ENCODE measurements at places on chromosomes 6 and 20.

GRCh38 chr6:159617444-159617843 lies 75.6 kb downstream of the SOD2 start:
- no peak for DNase-seq

GRCh38 chr20:59598625-59599310 lies 5.6 kb upstream of the PHACTR3 start:
- peak; percentile 5 for DNase-seq

DNA sequence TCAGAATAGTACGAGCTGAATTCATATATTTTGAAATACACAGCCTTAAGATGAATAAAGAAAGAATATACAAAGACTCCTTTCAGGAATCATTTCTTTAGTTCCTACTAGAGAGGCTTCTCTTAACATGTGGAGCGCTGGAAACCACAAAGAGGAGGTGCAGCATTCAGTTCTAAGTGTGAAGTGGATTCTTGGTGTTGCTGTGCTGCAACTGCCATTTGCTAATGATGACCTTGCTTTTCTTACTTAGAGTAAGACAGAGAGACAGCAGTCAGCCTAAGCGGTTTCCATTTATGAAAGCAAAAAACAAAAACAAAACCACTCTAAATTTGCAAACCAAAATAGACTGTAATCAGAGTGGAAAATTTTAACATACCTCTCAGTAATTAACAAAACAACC lies 629.0 kb downstream of the EPHA7 start:
- DNase-seq: no peak

- no peak for DNase-seq
Measured at GRCh38 chr20:24309596-24309995, 159.8 kb upstream of the SYNDIG1 start.

DNA sequence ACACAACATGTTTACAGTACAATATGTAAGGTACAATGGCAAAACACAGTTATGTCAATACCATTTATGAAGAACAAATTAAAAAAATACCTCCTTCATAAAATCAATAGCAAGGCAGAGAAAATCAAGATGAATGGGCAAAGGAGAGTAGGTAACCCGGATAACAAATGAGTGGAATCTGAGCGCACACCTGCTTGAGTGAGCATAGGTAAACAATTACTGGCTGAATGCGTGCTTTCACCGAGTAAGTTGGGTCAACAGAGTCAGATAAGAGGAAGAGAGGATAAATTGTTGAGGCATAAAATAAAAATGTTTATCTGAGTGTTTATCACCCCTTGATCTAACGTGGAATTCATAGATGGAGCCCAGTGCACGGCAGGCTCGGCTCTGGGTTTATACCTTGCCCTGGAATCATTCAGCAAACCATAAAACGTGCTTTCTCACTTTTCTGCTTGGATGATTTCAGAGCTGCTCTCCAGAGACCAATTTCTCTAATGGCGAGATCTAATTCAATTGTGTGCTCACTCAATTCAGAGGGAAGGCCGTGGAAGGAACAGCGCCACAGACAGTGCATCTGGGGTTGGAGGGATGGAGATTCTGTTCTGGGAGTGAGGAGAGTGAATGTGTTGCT lies 224.8 kb upstream of the MAP3K7 start:
- DNase-seq: peak; percentile 98

DNA sequence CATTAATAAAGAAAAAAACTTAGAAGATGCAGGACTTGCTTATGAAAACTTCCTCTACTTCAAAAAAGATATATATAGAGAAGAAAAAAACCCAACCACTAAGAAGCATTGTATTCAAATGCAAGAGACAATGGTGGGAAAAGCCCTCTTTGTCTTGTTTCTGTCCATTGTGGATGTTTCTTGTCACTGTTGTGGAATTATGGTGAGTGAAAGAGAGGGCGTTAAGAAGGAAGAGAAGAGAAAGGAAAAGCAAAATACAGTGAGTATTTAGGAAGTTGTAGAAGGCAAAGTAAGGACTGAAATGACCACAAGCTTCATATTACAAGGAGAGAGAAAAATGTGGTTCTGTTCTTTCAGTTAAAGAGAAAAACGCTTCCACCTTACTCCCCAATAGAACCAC lies 14.1 kb upstream of the THBD start:
- no peak for DNase-seq

DNA sequence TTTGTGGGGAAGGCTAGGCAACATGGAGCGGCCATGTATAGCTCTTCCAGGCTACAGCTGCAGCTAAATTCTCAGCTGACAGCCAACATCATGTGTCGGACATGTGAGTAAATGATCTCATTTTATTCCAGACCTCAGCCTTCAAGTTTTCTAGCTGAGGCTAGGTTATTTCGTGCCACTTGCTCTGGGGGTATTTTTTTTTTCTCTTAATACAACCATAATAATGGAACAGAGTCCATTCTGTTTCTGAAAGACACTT lies 573.5 kb downstream of the CD109 start:
- no peak for DNase-seq

DNA sequence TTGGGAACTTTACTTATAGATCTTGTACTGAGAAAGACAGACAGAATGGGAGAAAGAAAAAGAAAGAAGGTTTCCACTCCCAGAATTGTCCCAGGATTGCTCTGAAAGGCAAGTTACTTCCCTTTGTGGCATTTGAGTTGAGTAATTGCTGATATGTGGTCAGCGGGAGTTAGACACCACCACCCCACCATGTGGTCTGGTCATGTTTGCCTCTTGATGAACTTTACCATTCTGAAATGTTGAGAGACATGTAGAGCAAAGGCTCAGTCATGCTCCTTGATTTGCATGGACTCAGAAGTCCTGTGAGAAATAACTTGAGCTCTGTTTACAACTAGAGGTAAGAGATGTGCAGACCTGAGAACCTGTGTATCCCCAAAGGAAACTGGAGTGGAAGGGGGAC lies 17.1 kb downstream of the TCF21 start:
- no peak for DNase-seq

DNA sequence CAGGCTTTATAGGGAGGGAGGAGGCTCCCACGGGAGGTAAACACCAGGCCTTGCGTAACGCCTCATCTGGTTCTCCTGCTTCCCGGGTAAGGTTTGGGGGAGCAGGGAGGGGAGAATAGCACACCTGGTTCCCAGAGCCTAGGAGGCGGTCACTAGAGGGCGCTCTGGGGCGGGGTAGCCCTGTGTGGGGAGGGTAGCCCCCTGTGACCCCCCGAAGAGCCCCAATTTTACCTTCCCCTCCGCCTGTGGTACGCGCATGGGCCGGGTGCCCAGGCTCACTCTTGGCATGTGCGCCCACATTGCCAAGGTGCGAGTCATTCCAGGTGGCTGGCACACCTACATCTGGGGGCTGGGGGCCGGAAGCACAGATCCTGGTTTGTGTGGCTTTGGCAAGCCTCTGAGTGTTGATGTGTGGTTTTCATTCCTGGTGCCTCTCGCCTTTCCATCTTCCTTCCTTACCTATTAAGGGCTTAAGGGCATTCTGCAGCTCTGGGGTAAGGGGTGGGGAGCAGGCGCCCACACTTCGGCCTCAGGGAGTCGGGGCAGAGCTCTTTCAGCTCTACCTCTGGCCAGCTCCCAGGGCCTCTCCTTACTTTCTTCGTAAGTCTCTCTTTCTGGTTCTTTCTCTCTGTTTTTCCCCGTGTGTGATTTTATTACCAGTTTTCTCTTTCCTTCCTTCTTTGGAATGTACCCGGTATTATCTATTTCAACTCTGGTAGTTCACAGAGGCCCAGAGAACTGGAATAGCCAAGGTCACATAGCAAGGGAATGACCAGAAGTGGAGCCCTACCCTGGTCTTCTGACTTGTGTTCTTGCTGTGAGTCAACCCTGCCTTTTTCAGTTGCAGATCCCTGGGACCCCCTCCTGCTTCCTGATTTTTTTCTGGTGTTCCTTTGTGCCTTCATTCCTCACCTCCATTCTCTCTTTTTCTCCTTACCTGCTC lies 492 bp upstream of the RNF39 start:
- DNase-seq: no peak

GRCh38 chr20:3616250-3616649 lies 46.9 kb downstream of the GFRA4 start:
- no peak for DNase-seq

DNA sequence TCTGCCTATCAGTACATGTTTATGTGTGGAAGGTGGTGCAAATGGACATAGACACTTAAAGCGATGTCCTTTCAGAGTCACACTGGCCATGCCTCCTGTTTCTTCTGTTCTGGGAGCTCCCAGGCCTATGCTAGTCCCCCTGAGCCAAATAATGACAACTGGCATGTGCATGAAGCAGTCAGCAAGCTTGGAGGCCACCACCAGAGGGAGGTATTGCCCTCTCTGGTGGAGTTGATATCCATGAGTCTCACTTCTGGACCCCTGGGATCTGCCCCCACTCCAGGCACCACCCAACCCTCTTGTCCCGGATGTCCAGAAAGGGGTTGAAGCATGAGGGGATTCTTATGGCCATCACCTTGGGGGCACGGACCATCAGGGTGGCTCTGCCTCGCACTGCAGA lies 172.2 kb downstream of the AIG1 start:
- no peak for DNase-seq

DNA sequence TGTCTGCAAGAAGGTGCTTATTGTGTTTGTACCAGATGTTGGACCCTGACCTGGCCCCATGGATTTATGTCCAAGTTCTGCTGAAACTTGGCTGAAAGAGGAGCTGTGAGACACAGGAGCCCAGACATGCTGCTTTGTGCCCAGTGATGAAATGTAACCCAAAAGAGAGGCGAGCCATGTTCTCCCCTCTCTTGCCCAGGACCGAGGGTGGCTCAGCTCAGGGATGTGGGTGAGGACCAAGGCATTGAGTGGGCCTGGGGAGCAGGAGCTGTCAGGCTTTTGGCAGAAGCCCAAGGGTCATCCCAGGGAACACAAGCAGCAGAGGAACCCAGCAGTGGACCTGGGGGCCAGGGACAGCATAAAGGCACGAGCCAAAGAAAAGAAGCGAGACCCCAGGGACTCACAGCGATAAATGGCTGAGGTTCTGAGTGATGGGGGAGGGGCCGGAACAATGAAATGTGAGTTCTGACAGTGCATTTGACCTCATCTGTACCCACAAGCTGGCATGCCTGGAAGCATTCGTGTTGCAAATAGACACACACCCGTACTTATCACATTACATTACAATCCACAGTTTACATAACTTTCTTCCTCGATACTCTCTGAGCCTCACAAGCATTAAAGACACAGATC lies 363.4 kb upstream of the JARID2 start:
- no peak for DNase-seq

DNA sequence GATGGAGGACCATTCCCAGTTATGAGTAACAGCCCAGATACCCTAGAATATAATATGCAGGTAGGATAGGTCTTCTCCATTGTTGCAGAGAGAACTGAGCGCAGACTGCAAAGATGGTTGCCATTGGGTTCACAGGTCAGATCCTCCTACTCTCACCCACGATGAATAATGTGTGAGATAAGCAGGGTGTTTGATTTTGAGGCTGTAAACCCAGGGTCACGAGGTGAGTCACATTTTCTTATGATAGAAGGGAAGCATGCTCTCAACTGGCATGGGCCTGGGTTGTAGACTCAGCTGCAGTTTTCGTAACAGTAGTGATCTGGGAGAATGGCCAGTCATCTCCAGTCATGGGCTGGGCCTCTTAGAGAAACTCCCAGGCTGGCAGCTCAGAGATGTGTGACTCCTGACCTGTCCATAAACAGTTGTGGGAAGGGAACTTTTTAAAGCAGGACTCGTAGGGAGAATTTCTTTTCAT lies 74.2 kb downstream of the CD164 start:
- DNase-seq: no peak

- DNase-seq: no peak
Measured at GRCh38 chr20:62177307-62177706, 5.5 kb upstream of the MTG2 start.

- DNase-seq: no peak
Measured at GRCh38 chr6:28335564-28336283, at the start of gene ZSCAN31. Gene ZSCAN31, minus strand, starts transcription at chr6:28336148. Its CDS starts 6,465 bp downstream, at chr6:28329683.

- no peak for DNase-seq
Measured at GRCh38 chr6:72626126-72626525, 4.3 kb downstream of the KCNQ5 start.

GRCh38 chr20:16003310-16003709 lies 569.9 kb downstream of the KIF16B start:
- DNase-seq: no peak
